ENCODE measurements at places on chromosomes 1 and 21.
A peak's percentile ranks its signal among the peaks of the same experiment; 100 is the strongest.

DNA sequence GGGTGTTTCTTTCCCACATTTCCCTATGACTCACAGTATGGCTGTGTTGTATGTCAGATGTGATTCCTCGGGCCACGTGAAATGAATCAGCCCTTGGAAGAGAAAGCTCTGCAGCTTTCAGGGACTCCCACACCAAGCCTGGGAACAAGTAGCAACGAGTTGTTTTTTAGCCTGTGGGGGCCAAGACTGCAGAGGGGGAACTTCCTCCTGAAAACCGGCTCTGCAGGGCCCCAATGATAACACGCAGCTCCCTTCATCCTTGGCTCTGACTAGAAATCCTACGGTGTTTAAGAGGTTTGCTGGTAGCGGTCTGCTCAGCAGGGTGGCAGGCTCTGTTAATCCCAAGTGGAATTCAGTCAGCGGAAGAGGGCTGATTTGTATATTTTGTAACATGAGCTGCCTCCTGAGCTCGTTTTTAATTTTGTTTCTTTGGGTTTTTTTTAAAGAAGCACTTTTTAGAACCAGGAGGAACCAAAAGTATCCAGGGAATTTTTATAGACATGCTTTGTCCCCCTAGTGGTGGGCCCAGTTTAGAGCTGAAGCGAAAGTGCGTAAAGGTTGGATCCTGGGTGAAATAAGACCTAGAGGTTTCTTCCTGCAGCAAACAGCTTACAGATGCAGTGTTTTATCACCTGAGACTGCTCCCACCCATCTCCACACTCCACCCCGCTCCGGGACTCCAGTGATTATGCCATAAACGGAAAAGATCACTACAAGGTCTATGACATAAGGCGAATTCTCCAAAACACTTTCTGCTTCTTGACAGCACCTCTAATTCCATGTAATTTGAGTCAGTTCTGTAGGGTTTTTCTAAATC, 48.8 kb downstream of the LAMC2 start:
- DNase-seq = peak; percentile 87

- no peak for DNase-seq
These were observed 12.6 kb upstream of the OR6N2 start for GRCh38 chr1:158793604-158794003.

GRCh38 chr21:26188422-26188821, 17.9 kb upstream of the APP start:
- no peak for DNase-seq

GRCh38 chr1:68624233-68624632, 127.4 kb upstream of the DEPDC1 start:
- no peak for DNase-seq

DNA sequence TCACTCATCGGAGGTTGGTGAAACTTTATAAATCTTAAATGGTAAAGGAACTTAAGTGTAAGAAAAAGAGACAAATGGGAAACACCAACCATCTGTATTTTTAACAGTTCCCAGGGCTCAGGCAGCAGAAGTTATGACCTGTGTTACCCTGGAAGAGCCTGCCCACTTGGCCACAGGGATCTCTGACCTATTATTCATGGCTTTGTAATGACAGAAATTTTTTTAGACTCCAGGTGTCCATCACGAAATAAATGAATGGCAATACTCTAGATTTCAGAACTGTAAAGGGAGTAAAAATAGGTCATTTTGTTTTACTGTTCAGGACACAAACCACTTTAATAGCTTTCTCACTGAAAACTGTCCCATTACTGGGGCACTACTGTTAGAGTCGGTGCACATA, 389.8 kb downstream of the VAV3 start:
- no peak for DNase-seq

DNA sequence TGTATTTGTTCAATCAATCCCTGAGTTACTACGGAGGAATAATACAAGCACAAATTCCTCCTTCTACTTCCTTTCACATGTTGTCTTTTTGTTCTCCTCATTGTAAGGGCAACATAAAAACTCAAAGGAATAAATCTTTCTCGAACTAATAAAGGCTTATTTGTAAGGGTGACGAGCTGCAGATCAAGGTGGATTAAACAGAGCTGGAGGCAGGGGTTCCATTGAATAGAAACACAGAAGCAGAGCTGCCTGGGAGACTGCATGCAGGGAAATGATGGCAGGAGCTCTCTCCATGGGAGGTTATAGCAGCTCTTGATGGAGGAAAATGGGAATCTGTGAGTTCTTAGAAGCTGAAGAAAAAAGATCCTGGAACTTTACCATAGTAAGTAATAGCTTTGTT, 160.2 kb downstream of the CYYR1 start:
- no peak for DNase-seq

- no peak for DNase-seq
These were observed 15.1 kb upstream of the EDN2 start for GRCh38 chr1:41499591-41499990.

DNA sequence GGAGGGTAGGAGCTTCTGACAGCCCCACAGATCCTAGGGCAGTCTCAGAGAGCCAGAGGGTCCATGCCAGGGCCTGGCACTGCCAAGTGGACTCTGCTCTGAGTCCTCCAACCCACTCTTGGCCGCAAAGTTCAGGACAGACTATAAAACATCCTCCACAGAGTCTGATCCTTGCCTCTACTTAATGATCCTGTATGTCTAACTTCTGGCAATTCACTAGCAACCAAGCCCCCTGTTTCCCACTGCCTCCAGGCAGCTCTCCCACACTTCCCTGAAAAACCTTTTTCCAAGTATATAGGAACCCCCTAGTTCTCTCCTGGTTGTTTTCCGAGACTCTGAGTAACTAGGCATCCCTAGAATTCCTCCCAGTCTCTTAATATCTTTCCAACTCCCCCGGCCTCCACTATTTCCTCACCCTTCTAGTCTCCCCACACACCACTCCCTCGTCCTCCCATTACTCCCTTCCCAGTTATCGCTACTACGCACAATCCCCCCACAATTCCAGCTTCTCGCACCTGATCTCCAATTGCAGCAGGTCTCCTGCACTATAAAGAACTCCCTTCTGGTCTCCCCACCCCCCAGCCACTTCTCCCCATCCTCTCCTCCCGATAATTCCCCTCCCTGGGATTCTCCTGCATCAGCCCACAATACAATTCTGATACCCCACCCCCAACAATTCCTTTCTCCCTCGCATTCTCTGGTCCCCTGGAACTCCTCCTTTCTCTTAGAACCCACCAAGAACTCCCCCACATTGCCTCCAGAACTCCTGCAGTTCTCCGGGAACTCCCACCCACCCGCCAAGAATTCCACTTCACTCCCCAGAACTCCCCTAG, 574 bp downstream of the IGSF9 start:
- DNase-seq = no peak

- no peak for DNase-seq
These were observed 94.2 kb downstream of the KCNN3 start for GRCh38 chr1:154775621-154776605.

DNA sequence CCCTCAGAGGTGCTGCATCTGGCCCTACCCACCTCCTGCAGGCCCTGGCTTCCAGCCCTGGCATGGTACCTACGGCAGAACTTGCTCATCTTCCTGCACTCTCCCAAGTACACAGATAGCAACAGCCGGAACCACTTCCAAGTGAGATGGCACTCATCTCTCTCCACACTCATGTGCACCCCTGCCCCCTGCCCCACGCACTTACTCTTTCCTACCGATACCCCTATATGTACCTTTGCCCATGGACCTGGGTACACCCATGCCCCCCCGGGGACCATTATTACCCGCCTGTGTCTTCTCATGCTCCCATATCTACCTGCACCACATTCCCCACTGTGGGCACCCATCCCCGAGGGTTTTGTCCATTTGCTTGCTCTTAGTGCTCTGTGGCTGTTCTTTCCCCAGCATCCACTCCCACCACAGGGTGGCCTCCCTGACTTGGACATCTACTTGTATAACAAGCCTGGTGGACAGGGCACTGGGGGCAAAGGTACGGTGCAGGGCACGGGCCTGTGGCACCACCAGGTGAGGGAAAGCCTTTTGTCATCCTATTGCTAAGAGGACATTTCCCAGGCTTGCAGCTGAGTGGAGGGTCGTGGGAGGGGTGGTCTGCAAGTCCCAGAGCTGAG, 14.7 kb downstream of the HYI start:
- no peak for DNase-seq

DNA sequence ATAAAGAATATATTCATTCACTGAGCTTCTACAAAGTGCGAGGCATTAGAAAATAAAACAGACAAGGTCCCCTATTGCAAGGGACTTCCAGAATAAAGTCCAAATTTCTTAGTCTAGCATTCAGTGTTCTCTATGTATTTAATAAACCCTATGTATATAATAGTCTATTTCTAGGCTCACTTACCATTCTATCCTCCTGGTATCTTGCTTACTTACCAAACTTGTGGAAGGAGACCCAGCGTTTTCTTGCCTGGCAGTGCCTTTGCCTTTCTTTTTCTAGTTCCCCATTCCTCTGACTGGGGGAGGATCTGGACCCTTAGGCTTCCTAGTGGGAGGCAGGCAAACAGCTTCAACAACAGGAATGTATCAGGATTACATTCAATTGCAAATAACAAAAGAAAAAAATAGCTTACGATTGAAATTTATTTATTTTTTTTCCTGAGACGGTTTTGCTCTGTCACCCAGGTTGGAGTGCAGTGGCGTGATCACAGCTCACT, 690 bp upstream of the RNF19B start:
- DNase-seq = no peak

DNA sequence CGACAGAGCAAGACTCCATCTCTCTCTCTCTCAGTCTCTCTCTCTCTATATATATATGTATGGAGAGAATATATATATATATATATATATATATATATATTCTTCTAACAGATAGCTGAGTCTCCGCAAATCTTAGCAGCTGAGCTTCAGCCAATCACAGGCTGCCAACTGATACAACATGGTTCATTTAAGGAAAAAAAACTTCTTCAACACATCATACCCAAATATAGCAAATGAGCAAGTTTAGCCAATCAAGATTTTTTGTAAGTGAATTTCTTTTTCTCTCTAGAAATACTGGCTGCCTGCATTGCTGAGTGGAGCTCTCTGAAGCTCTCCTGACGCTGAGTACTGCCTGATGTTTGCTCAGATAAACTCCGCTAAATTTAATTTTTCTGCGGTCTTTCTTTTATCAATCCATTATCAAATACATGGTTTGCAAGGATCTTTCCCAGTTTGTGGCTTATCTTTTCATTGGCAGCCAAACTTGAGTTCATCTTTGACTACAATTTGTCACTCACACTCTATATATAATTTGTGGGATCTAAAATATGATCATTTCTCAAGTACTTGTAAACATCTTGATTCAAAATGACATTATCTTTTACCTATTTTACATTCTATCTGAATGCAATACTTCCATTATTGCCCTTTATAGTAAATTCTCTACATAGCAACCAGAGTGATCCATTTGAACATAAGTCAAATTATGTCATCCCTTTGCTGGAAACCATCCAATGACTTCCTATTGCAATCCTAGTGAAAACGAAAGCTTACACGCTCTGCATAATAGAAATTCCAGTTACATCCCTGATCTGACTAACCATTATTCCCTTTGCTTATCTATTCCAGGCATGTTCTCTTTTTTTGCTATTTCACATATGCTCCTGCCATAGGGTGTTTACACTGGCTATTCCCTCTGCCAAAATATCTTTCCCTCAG, 2131.7 kb downstream of the MRPL39 start:
- DNase-seq = no peak

- no peak for DNase-seq
These were observed 13.1 kb upstream of the DUSP12 start for GRCh38 chr1:161736335-161736969.

DNA sequence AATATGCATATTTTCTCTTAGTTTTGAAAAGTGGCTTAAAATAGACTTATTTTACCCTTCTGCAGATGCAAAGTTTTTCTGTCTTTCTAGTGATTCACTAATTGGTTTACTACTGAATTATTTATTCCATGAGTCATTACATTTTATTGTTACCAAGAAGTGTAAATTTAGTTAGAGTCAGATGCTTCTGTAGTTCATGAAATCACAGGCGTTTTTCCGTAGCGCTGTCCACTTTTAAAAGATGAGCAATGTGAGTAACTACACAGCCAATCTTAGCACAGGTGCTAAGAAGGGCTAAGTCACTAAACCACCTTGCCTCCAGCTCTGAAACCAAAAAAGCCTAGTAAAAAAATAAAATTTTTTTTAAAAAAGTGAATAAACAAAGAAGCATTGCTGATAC, 24.7 kb downstream of the RGS13 start:
- DNase-seq = no peak

GRCh38 chr1:40423951-40424618, 26.2 kb upstream of the ZFP69B start:
- DNase-seq = no peak

DNA sequence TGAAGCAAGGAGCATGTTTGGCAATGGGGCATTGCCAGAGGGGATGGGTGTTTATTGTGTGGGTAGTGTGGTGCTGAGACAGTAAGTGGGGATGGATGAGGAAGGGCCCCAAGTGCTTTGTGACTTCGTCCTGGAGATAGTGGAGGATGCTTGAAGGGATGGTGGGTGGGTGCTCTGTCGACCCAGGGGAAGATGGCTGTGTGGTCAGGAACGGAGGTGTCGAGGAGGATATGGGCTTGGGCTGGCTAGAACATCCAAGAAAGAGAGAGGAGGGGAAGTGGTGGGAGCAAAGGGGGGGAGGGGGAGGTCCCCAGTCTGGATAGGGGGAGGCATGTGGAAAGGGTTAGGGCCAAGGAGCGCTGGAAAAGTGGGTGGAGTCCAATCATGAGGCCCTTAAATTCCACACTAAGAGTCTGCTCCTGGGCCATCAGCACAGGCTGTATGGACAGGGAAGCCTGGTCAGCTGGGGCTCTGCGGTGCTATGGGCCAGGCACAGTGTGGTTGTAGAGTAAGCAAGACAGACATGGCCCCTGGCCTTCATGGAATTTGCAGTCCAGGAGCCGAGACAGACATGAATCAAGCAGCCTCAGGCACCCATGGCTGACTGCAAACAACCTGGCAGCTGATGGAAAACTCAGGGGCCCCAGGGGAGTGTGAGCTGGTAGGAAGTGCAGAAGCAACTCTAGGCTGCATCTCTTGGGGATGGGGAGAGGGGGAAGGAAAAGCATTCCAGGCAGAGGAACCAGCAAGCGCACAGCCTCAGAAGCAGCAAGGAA, 36.3 kb downstream of the EDN2 start:
- DNase-seq = no peak

GRCh38 chr1:244057474-244058385, 6.6 kb downstream of the ZBTB18 start:
- DNase-seq = no peak

GRCh38 chr1:26831546-26832248, 5.2 kb downstream of the ZDHHC18 start:
- DNase-seq = no peak

- no peak for DNase-seq
These were observed 356.4 kb upstream of the ESRRG start for GRCh38 chr1:217079584-217079983.

- DNase-seq = no peak
These were observed 13.7 kb upstream of the TRIM62 start for GRCh38 chr1:33195556-33195955.

DNA sequence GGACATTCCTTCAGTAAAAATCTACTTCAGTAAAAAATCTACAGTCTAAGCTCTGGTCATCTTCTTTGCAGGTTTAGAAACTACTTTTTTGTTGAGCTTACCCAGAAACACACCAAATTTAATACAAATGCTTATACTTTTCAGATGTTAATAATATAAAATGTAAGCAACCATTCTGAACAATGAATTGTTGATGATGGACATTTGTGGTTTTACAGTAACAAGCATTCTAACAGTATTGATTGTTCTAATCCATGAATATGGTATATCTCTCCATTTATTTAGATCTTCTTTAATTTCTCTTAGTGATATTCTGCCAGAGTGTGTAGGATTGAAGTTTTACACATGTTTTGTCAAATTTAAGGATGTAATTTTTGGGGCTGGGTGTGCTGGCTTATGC, 27.0 kb upstream of the SRSF10 start:
- DNase-seq = no peak

- no peak for DNase-seq
These were observed 46.3 kb downstream of the IER5 start for GRCh38 chr1:181134543-181135436.

- no peak for DNase-seq
These were observed 1.1 kb downstream of the TNFRSF25 start for GRCh38 chr1:6464915-6465314.

All from hindlimb muscle (tissue), 1 donor.